ENCODE measurements at places on chromosomes 3 and 15. TPM values are rescaled to one million over a fixed set of nuclear protein-coding genes. Genes with fewer than 3 reads are reported as not detected.

DNA sequence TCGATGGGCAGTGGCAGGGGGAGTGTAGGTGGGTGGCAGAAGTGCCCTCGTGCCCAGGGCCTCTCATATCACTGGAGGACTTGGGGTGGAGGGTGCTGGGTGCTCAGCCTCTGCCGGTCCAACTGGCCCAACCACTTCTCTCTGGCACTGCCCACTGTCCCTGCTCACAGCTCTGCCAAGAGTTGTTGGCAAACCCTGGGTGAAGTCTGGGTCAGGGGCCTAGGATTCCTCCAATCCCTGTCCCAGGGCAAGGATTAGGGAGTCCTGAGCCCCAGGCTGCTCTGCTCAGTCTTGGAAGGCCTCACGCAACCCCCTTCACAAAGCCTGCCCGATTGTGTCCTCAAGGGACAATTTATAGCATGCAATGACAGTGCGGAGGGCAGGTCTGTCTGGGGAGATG is 5.2 kb upstream of the PRKCD start:
- no peak for DNase-seq

DNA sequence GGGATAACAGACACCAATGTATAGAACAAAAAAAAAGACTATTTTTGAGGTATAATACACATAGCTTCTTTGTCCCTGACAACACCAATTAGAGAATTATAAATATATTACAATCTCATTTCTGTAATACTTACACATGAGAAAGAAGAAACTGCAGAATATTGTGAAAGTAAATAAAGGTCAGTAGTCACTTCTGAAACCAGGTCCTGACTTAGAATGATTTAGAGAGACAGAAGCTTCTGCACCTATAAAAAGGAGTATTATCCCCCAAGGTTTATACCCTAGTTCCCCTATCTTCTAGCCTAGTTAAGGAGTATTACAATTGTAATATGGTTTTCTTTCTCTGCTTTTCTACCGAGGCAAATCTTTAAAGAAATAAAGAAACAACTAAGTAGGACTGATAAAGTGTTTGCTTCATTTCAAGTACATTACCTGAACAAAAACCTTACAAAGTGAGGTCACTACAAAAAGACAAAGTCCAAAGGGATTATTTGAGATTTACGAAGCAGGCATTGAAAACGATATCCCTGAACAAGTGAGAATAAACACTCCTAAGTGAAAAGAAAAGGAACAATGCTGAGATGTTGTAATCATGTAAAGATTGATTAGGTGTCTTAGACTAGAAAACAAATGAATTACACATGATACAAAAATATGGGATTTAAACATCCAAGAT is 103.0 kb downstream of the GBE1 start:
- DNase-seq: no peak

GRCh38 chr3:169758359-169758994 is 6.4 kb downstream of the TERC start:
- DNase-seq: no peak

DNA sequence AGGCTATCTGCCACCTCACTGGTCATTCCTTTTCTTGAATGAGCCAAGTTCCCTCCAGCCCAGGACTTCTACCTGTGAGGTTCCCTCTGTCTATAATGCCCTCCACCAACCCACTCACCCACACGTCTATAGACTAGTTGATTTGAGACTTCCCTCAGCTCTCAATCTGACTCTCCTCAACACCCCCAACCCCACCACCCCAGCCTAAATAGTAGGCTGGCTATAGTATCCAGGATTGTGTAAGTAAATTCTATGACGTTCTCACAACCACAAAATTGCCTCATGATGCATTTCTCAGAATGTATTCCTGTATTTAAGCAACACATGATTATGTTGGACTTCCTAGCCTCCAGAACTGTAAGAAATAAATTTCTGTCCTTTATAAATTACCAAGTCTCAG is 2.2 kb downstream of the PLSCR1 start:
- DNase-seq: no peak

- no peak for DNase-seq
Measured at GRCh38 chr15:42191610-42192346, 16.3 kb downstream of the VPS39 start.

- no peak for DNase-seq
Measured at GRCh38 chr15:26084771-26085170, 221.6 kb upstream of the ATP10A start.

- no peak for DNase-seq
Measured at GRCh38 chr15:96969732-96970710, 639.5 kb downstream of the NR2F2 start.

GRCh38 chr3:111454551-111454950 is 87.4 kb upstream of the CD96 start:
- DNase-seq: no peak

DNA sequence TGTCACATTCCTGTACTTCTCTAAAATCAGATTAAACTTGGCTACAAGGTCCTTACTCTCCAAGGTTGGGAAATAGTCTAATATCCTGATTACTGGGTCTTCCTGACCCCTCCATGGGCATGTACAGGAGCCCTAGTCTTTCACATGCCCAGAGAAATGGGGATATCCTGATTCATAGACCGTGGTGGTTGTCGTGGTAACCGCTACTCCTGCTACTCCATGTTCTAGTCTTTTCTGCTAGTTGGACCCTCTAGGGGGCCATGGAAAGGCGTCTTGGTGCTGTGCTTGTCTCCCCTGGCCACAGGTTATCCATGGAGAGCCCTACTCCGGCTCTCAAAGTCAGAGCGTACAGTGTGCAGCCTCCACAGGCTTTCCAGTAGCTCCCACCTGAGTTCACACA is 13.1 kb upstream of the ZBTB38 start:
- DNase-seq: no peak

DNA sequence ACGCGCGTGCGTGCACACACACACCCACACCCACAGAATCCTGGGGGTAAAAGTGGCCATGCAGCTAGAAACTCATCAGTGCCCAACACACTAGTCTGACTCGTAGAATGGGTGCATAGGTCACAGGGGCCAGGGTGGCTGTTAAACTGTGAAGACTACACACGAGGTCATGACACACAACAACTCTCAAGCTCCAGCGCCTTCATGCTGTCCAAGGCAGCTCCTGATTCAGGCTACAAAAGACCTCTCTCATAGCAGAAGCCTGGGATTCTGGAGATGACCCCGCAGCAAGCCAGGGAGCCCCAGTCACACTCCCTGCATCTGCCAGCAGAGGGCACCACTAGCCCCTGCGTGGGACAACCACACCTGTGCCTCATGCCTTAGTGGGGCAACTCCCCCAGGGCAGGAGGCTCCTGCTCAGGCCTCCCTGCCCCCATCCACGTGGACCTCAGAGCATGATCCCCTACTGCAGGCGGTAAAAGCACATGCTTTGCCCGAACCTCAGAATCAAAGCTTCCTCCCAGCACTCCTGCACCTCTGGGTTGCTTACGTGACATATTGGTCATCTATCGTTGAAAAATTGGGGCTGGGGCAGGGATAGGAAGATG is 93.1 kb downstream of the LRIG1 start:
- DNase-seq: peak; percentile 60

- DNase-seq: no peak
Measured at GRCh38 chr3:122918576-122919290, 108.8 kb downstream of the SEMA5B start.

GRCh38 chr15:92346063-92346462 is 47.6 kb upstream of the ST8SIA2 start:
- DNase-seq: no peak

DNA sequence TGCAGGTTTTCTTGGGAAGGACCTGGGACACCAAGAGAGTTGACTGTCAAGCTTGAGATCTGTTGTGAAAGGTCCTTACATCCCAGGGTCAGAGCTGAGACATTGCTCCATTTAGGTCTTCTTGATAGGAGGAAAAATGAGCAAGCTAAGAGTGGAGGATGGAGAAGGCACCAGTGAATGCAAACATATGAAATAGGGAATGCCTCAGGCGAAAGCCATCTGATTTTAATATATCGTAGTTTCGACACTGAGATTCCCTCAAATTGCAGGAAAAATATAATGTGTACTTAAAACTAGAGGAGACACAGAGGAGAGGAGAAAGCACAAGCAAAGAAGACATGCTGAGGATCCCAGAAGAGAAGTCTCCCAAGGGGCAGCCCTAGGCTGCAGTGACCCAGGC is 85.5 kb downstream of the TM4SF4 start:
- DNase-seq: no peak

DNA sequence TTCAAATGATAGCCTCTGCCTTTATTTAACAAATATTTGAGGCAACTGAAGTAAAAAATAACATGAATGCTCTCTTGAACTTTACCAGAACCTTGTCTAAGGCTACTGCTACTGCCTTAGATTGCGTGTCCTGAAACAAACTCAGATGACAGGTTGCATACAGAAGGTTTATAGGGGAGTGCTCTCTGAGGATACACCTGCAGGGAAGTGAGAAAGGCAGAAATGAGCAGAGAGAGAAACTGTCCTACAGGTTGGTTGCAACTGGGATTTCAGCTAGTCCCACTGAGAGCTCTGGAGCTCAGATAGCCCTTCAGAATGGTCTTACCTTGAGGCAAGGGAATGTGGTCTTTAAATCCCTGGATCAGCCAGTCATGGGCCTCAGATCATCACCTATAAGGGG is 165.5 kb downstream of the IL5RA start:
- no peak for DNase-seq

- DNase-seq: no peak
Measured at GRCh38 chr15:85778107-85778776, 16.5 kb downstream of the KLHL25 start.

DNA sequence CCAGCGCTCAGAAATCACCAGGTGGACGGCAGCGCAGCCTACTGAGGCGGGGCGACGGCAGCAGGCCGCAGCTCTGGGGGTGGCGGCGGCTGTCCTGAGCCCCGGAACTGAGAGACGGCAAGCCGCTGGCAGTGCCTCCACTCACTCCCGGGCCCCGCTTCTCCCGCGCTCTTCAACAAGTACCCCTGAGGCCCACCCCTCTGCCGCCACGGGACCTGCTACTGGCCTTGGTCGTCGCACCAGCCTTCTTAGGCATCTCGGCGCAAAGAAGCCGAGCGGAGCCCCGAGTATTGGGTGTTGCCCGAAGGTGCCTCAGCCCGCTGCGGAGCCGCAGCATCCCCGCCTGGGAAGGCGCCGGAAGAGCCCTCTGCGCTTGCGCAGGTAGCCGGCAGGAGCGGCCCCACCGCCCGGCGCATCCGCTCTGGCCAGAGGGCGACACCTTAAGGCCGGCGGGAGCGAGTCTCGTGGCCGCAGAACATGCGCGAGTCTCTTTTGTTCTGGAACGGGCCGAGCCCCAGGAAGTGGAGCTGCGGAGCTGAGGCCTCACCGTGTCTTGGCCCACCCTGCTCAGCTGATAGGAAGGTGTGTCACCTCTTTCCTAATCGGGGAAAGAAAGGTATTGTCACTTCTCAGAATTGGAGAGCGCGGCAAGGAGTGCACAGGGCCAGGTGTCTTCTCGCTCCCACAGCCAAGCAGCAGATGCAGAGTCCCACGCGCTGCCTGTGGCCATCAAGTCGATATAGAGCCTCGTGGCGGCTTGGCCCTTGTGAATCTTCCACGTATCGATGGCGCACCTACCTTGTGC is at the start of gene C15orf40:
Gene C15orf40, minus strand, starts transcription at position 369 of the 805 bp plus-strand sequence. Its CDS starts 32 bp downstream, at position 337.
- peak; percentile 95 for DNase-seq

- no peak for DNase-seq
Measured at GRCh38 chr3:143897576-143898295, 49.5 kb upstream of the SLC9A9 start.

DNA sequence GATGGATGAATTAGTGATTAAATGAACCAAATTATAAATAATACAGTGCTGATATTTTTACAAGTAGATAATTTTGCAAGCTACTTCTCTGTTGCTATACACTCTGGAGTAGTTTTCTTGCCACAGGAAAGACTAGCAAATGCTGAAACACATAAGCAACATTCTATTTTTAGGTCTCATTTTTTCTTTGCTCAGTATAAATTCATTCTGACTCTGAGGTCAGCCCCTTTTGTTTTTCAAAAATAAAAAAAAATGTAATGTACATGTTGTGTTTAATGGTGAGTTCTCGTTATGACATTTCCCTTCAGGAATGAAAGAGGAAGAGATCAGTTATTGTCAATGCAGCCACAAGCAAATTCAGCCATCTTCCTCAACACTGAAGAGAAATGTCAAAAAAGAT is 24.9 kb downstream of the GJD2 start:
- DNase-seq: no peak

DNA sequence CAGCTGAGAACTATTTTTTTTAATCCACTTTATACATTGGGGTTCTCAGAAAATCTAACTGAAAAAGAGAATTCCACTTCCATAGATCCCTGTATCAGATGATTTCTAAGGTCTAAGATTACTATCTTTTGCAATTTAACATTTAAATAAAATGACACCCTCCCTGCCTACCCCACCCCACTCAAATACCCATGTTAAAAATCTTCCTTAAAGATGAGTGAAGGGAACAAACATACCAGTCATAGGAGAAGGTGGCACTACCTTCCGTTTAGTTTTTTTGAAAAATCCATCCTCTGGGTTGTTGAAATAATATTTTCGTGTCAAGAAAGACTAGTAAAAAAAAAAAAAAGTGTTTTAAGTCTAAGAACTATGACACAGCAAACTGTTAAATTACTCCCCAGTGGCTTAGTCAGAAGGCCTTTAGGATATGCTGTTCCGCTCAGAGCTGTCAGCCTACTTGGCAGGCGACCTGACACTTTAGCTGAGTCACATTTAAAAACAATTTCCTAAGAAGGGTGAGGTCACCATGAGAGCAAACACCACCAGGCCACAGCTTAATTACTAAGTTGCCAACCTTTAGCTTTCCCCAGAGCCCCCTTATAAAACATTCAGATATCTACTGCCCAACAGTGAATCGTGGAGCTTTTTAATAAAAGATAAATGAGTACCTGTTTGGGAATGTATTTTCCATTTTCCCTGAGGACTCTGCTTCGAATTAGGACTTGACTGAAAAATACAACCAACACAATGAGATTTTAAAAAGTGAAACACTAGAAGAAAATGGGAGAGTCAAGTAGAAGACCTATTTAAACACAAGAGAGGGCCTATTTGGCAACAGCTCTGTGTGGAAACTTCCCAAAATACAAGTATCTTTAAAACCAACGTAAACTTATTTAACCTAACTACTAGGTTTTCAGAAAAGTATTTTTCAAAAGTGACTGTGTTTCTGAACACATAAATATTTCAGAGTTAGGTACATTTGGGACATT is 9.6 kb downstream of the EMC3 start:
- peak; percentile 85 for DNase-seq

Gene ARL14
- polyA plus RNA-seq: not detected

Gene NANOGP8
- not detected for polyA plus RNA-seq

Gene GOLGA8J
- not detected for polyA plus RNA-seq

Gene CIDEC
- polyA plus RNA-seq: not detected

Gene PRSS50
- polyA plus RNA-seq: not detected

Gene ENTPD3
- polyA plus RNA-seq: 0.58 TPM
